ENCODE measurements at places on chromosomes 5 and 9. TPM values are rescaled to one million over a fixed set of nuclear protein-coding genes. Genes with fewer than 3 reads are reported as not detected.

GRCh38 chr5:158920736-158921135 is 179.0 kb downstream of the EBF1 start:
- DNase-seq, result no peak

GRCh38 chr5:167999182-167999581 is 292.3 kb upstream of the WWC1 start:
- DNase-seq, result no peak

- no peak for DNase-seq
Observed at GRCh38 chr9:86217076-86217755, 42.2 kb downstream of the C9orf153 start.

The CA9 gene
- 0.85 TPM for polyA plus RNA-seq

DNA sequence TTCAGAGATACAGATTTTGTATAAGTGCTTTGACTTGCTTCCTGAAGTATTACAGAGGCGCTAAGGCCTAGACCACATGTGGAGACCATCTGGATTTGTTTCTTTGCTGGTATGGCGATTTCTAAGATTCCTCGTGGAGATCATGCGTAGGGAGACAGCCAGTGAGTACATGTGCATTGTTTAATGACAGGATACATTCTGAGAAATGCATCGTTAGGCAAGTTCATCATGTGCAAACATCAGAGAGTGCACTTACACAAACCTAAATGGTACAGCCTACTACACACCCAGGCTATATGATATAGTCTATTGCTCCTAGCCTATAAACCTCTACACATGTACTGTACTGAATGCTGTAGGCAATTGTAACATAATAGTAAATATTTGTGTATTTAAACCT is 16.5 kb upstream of the CEP120 start:
- no peak for DNase-seq

DNA sequence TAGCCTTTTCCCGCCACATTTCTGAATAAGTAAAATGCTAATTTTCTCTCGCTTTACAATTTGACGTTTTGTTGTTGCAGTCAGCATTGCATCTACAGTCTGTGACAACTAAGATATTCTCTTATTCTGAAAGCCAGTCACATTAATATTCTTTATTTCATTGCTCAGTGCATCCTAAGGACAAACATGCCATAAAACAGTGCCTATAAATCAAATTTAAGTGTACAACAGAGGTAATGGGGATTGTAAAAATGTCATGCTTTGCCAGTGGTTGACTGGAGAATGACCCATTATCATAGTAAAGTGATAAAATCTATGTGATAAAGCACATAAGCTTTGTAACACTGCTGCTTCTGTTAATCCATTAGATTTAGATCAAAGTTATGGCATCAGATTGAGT is 1850.0 kb upstream of the ACO1 start:
- no peak for DNase-seq

- DNase-seq, result no peak
Observed at GRCh38 chr5:142306077-142306502, 18.7 kb downstream of the SPRY4 start.
